ENCODE measurements at places on chromosomes 7 and 10.

DNA sequence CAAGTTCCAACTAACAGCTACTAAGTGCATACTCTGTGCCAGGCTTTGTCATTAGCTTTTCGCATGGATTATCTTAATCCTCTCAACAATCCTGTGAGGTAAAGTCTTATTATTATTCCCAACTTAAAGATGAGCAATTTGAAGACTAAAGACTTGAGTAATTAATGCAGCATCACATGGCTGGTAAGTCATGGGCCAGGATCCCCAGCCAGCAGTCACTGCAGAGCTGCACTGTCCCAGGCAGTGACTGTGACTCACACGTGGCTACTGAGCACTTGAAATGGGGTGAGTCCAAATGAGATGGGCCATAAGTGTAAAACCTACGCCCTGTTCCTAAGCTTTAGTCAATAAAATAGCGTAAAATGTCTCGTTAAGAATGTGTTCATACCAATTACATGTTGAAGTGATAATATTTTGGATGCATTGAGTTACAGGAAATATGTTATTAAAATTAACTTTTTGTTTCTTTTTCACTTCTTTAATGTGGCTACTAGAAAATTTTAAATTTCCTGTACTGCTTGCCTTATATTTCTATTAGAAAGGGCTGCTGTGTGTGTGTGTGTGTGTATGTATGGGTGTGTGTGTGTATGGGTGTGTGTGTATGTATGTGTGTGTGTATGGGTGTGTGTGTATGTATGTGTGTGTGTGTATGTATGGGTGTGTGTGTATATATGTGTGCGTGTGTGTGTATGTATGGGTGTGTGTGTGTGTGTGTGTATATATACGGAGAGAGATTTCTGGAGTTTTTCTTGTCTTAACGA is 756.3 kb downstream of the AUTS2 start:
- DNase-seq: no peak

DNA sequence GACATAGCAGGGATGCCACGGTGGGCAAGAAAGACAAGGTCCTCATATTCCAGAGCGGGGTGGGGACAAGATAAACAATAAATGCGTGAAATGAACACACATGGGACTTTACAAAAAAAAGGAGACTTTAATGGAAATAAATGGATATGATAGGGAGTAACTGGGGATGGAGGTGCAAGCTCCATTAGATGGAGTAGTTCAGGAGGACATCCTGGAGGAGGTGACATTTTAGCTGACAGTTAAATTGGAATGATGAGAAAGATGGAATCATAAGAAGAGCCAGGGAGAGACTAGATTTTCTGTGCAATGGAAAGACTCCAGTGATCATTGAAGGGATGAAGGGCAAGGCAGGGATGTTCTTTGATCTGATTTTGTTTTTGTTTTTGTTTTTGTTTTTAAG is 83.6 kb upstream of the MYL10 start:
- DNase-seq: no peak

- DNase-seq: no peak
Observed at GRCh38 chr7:18529239-18529638, 33.7 kb downstream of the HDAC9 start.

DNA sequence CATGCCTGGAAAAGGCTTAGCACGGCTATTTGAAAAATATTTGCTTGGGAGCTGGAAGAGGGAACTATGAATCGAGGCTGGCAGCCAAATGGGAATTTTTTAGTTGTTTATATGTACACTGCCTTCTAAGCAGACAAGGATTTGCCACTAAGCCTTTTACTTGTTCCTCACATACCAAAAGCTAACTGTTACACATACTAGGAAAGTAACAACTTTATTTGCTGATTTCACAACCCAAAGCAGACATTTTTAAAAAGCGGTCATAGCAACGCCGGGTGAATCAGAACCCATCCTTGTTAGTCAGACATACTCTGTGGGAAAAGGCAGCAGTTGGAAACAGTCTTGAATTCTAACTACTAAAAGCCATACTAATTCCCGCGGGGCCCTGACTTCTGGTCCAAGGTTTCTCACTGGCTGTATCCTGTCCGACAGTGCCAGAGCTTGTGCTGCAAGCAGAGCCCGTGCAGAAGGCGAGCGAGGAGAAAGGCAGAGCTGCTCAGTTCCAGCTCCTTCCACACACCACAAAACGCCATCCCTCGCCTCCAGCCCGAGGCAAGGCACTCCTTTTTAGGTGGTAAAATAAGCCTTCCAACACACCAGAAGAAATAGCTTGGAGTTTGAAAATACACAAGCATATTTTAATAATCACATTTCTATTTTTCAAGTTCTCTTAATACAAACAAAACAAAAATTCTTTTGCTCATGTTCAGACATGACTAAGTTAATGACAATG is 89.2 kb downstream of the RNF216 start:
- DNase-seq: no peak

DNA sequence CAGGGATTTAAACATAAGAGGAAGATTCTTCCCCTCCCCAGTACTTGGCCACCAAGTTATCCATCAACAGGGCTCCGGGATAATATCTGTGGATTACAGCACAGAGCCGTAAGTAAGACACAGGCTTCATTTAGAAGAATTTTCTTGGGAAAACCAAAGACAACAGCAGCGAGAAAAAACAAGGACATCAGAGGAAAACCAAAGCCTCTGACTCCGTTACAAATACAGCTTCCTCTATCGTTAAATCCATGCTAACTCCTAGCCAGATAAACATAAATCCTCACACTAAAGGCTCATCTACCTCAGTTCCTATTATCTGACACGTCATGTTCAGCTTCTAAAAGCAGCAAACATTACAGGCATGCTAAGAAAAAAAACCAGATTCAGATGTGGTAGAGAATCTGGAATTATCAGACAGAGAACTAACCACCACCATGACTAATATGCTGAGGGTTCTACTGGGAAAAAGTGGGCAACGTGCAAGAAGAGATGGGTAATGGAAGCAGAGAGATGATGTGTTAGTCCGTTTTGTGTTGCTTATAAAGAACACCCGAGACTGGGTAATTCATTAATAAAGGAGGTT is 48.4 kb downstream of the BRI3 start:
- DNase-seq: no peak

DNA sequence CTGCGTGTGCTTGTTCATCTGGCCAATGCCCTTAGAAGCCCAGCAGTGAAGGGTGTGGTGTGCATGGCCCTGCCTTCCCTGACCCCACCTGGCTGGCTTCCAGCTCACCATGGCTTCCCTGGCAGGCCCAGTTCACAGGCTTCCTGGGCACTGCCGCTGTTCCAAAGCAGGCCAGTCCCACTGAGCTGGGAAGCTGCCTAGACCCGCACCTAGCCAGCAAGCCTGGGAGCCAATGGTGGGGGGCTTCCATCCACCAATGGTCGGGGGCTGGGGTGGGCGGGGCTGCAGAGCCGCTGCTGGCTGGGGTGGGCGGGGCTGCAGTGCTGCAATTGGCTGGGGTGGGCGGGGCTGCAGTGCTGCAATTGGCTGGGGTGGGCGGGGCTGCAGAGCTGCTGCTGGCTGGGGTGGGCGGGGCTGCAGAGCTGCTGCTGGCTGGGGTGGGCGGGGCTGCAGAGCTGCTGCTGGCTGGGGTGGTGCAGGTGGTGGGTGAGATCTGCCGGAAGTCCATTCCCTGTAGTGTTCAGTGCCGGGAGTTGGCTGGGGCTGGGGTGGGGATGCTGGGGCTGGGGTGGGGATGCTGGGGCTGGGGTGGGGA is 12.4 kb downstream of the CALY start:
- DNase-seq: peak; percentile 56
